ENCODE measurements at places on chromosomes 5 and 9. TPM values are rescaled to one million over a fixed set of nuclear protein-coding genes. Genes with fewer than 3 reads are reported as not detected.
A peak's percentile ranks its signal among the peaks of the same experiment; 100 is the strongest.

- DNase-seq, result no peak
These were observed 58.4 kb downstream of the TEX10 start for GRCh38 chr9:100294341-100294740.

The EQTN gene
- not detected for total RNA-seq

DNA sequence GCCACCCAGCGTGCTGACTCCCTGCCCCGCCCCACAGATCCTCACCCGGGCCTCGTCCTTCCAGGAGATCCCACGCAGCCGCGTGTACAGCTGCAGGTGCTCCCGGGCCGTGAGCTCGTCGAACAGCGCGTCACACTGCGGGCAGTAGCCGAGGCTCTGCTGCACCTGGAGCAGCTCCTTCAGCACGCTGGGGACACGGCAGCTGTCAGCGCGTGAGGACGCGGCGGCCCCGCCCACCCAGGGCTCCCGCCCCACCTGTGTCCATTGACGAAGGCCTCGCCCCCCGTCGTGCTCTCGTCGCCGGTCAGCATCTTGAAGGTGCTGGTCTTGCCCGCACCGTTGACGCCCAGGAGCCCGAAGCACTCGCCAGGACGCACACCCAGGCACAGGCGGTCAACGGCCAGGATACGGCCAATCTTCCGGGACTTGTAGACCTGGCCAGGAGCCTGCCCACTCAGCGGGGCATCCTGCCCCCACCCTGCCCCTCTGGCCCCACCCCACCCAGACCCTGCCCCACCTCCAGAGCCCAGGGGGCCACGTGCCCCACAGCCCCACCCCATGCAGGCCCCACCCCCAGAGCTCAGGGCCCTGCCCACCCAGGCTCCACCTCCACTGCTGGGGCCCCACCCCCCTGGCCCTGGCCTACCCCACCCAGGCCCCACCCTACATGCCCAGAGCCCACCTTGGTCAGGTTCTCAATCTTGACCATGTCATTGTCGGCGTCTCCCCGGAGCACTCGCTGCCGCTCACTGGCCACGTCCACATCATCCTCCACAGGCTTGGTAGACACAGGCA is 13.8 kb upstream of the CLIC3 start:
- no peak for DNase-seq

The ORM2 gene
- total RNA-seq, result not detected

DNA sequence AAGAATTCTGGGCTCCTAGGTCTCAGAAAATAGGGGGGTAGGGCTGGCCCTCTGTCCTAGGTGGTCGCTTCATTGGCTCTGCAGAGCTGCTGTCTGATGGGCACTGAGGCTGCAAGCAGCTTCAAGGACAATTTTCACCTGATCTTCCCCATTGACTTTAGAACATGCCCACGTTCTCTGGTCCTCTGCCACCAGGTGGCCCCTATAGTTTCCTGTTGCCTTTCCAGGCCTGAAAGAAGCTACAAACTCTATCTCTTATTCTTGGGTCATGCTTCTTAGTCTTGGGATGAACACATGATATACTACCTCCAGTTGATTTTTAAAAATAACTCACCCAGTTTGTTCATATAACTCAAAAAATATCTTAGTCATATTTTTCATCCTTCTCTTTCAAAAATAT is 26.3 kb downstream of the SPZ1 start:
- DNase-seq, result peak; percentile 37

GRCh38 chr5:137603891-137604290 is 104.8 kb upstream of the SPOCK1 start:
- no peak for DNase-seq

DNA sequence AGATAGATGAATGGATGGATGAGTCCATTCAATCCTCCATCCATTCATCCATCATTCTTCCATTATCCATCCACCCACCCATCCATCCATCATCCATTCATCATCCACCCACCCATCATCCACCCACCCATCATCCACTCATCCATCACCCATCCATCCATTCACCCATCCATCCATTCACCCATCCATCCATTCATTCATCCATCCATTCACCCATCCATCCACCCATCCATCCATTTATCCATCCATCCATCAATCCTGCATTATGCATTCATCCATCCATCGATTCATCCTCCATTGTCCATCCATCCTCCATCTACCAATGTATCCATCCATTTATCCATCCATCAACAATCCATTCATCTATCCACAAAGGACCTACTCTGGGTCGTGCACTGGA is 12.8 kb upstream of the PHYKPL start:
- DNase-seq, result no peak

DNA sequence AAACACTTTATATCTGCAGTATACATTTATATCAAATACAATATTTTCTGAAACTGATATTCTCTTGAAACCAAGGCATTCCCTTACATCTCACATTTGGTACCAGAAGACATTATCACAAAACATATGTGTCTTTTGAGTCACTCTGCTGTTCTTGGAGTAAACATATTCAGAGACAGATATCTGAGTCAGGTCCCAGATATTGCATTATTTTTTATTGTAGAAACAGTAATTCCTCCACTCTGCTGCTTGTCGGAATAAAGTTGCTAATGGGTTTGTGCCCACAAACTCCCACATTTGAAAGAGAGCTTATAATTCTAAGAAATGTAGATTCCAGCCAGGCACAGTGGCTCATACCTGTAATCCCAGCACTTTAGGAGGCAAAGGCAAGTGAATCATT is 261.1 kb upstream of the DAPK1 start:
- no peak for DNase-seq

GRCh38 chr5:179827680-179828079 is 7.0 kb downstream of the SQSTM1 start:
- DNase-seq, result no peak

The CCL27 gene
- total RNA-seq, result not detected

The C6 gene
- total RNA-seq, result not detected

GRCh38 chr5:171801-172331 is 19.4 kb upstream of the LRRC14B start:
- no peak for DNase-seq
